ENCODE measurements at places on chromosomes 2 and 18.

DNA sequence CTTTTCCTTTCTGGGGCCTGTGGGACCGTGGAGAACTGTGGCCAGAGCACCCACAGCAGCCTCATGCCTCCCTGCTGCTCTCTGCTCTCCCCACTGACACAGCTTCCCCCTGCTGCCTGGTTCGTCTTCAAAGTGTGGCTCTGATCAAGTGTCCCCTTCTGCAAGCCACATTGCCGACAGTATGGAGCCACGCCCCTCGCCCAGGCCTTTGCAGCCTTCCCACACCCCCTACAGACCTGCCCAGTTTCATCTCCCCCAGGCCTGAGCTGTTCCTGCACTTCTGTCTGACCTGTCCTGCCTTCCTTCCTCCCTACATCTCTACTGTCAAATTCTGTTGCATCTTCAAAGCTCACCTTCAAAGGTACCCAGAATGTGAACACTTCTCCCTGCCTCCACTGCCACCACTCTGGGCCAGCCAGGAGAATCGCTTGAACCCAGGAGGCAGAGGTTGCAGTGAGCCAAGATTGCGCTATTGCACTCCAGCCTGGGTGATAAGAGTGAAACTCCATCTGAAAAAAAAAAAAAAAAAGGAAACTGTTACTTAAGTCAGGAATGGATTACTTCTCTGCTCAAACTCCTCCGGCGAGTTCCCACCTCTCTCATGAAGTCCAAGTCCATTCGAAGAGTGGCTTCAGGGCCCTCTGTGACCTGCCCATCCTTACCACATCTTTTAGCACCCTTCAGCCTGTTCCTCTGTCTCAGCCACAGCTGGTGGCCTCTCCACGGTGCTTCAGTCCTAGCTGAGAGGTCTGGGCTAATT is 29.0 kb upstream of the CATIP start:
- no peak for DNase-seq

GRCh38 chr2:44789446-44789845 is 152.1 kb upstream of the SIX3 start:
- DNase-seq = no peak

GRCh38 chr18:12574494-12575185 is 83.3 kb downstream of the SPIRE1 start:
- DNase-seq = no peak

DNA sequence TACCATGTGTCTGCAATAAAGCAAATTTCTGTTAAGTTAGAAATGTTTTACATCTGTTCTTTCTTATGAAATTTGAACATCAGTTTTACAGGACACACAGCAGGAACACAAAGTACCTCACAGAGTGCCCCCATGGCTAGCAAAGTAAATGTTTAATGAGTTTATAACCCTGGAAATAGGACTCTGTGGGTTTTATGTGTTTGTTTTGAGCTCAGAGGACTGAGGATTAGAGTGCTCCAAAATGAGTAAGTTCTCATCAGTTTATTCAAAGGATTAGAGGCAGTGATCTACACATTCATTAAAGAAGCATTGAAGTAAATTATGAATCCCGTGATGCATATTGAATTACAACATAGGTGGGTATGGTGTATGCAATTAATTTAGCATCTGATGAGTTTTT is 281.8 kb downstream of the GULP1 start:
- DNase-seq = no peak
